ENCODE measurements at places on chromosomes 7 and 10.

GRCh38 chr7:150820148-150820547 lies 19.6 kb downstream of the TMEM176A start:
- no peak for DNase-seq

DNA sequence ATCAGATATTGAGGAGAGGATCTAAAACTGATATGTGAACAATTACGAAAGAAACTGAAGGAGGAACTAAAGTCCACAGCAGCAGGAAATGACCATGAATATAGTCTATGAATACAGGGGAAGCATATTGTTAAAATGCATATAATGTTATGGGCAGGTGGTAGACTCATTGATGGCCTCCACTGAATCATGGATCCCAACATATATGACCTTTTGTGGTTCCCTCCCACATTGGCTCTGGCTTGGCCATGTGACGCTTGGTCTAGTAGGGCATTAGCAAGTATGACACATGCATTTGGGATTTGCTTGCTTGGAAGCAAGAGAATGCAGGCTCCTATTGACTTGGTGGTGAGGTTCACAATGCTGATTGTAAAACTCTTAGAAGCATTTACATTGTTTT lies 55.2 kb upstream of the RAB18 start:
- DNase-seq: no peak

- no peak for DNase-seq
Measured at GRCh38 chr10:60446851-60447250, 57.2 kb upstream of the ANK3 start.

DNA sequence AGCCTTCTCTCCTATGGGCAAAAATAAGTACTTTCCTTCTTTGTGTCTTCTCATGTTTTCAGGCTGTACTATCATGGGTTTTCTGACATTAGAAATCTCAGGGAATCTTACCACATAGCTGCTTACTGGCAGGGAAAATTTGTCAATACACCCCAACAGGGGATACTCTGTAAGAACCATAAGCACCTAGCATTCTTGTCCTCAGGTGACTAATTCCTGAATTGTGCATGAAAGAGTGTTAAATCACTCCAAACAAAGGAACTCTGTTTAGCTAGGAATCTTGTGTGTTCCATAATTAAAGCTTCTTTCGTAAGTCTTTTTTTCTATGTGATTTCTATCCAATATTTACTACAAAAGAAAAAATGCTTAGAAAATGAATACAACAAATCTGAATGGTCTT lies 206.7 kb upstream of the POT1 start:
- DNase-seq: no peak

- DNase-seq: no peak
Measured at GRCh38 chr10:6128591-6129251, 39.9 kb downstream of the RBM17 start.

DNA sequence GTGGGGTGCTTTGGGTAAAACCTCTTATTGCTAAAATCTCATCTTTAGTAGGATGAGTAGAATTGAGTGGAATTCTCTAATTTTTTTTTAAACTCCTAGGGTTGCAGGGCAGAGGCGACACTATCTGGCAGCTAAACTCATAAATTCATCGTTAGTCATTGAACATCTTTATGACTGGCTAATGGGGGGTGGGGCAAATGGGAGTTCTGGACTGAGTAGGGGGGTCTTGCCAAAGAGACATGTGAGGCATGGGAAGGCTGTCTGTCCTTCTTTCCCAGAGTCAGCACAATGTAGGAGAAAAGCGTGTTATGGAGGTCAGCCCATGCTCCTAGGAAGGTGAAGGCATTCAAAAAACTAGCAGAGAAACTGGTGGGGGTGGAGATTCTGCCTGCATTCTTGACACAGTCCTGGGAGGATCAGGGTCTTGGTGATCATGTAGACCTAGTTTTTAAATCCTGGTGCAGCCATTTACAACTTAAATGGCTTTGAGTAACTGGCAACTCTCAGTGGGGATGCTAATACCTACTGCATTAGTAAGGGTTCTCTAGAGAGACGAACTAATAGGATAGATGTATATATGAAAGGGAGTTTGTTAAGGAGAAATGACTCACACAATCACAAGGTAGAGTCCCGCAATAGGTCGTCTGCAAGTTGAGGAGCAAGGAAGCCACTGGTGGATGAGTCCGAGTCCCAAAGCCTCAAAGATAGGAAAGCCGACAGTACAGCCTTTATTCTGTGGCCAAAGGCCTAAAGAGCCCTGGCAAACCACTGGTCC lies 47.7 kb downstream of the EMX2 start:
- no peak for DNase-seq

DNA sequence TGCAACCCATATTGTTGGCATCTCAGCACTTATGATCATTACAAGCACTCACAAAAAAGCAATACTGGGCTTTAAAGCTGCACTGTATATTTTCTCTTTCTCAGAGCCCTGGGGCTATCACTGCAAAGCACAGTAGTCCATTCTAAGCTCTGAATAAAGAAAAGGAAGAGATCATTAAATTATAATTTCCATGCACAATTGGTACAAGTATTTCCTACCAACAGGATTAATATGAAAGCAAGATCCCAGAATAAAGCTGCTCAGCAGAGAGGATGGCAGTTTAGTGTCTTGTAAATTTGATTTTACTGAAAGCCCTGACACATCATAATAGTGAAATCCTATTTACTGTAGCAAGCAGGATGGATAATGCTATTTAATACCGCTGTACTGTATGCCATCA lies 205.3 kb downstream of the CHCHD3 start:
- DNase-seq: no peak

GRCh38 chr10:72087392-72087968 lies 871 bp downstream of the SPOCK2 start:
- no peak for DNase-seq

DNA sequence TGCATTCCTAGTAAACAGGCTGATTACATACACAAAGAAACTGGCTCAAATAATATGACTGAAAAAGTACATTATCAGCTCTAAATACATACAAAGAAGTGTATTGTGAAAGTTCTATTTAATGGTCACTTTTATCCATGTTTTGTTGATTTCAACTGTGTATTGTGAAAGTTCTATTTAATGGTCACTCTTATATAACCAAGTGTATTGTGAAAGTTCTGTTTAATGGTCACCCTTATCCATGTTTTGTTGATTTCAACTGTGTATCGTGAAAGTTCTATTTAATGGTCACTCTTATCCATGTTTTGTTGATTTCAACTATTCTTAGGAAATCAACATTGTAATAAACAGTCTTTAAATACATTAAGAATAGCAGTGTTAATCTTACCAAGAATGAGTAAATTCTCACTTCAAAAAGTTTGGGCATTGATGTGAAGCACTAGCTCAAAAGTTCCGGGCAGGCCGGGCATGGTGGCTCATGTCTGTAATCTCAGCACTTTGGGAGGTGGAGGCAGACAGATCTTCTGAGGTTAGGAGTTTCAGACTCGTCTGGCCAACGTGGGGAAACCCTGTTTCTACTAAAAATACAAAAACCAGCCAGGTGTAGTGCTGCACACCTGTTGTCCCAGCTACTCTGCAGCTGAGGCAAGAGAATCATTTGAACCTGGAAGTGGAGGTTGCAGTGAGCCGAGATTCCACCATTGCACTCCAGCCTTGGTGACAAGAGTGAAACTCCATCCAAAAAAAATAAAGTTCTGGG lies 34.8 kb upstream of the FEZF1 start:
- DNase-seq: no peak

DNA sequence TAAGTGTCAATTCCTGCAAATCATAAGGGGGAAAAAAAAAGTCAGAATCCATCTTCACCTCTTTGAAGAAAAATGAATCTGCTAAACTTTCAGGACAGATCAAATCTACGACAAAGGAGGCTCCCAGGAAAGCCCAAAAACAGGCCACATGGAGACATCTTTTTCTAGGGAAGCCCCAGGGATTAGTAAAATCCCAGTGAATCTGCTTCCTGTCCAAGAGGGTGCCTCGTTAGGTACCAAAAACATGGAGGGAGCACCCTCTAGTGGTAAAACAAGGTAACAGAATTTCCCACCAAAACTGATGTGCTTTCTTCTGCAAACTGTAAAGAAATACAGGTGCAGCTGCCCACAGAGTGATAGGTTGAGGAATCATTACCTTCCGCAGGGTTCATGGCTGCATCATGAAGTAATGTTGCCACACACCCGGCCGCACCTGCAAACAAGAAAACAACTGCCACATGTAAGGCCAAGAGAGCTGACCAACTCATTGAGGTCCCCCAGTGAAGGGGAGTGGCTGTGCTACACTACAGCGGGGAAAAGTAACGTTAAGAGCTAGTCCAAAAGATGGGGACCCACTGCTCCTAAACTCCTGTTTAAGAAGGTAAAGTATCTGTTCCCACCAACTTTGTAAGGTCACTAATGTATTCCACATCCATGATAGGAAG lies 7.9 kb downstream of the SLC25A28 start:
- no peak for DNase-seq

- no peak for DNase-seq
Measured at GRCh38 chr10:4568731-4569130, 257.3 kb upstream of the AKR1E2 start.

- no peak for DNase-seq
Measured at GRCh38 chr7:16421333-16422102, at the start of gene CRPPA. TSS of gene CRPPA (minus strand) at chr7:16421538. CDS start at chr7:16421322, 216 bp downstream.

GRCh38 chr10:85851325-85851724 lies 515.3 kb downstream of the GRID1 start:
- no peak for DNase-seq

GRCh38 chr7:77696643-77697534 lies 630 bp downstream of the RSBN1L start:
- peak; percentile 33 for DNase-seq

GRCh38 chr7:112529521-112529920 lies 48.7 kb downstream of the LSMEM1 start:
- DNase-seq: no peak

GRCh38 chr10:11180228-11180627 lies 162.6 kb downstream of the CELF2 start:
- no peak for DNase-seq

- no peak for DNase-seq
Measured at GRCh38 chr10:110857265-110858171, 14.2 kb upstream of the PDCD4 start.

DNA sequence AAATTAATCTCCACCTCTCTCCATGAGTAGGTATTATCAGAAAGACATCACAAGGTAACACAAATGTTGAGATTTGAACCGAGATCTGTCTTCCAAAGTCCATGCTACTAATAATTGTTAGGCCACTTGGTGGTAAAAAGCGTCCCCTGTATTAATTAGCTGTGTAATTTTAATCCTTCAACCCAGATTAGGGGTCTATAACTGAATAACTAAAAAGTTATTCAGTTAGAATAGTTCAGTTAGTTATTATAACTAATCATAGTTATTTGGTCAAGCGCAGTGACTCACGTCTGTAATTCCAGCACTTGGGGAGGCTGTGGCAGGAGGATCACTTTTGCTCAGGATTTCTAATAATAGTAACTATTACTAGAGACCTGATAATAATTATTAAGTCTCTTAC lies 5.6 kb downstream of the PDSS1 start:
- no peak for DNase-seq

GRCh38 chr7:143069912-143070500 lies 17.9 kb downstream of the OR6V1 start:
- no peak for DNase-seq

DNA sequence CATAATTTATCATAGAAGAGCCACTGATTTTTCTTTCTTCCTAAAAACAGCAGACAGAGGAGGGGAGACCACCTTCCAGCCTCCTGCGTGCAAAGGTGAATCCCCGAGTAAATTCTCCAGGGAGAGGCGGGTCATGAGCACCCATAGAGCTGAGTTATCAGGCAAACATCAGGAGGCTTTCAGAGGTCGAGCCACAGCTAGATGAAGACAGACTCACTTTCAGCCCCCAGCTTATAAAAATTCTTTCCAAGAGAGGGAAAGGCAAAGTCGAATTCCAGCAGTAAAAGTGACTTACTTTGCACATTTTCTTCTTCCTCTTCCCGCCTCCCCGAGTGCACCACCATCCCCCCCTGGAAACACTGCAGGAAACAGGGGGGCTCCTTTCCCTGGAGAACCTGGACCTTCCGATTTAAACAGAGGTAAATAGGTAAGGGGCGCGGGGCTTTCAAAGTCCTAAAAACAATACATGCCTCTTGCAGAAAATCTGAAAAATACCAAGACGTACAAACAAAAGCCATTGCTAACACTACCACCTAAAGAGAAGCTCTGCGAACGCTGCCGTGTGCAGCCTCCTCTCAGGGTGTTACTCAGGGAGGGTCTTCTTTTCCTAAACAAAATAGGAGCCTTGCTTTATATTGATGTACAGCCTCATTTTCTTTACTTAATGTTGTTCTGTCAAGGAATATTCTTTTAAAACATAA lies 163.8 kb downstream of the SVIL start:
- no peak for DNase-seq

GRCh38 chr10:8350250-8350967 lies 295.9 kb downstream of the GATA3 start:
- no peak for DNase-seq

DNA sequence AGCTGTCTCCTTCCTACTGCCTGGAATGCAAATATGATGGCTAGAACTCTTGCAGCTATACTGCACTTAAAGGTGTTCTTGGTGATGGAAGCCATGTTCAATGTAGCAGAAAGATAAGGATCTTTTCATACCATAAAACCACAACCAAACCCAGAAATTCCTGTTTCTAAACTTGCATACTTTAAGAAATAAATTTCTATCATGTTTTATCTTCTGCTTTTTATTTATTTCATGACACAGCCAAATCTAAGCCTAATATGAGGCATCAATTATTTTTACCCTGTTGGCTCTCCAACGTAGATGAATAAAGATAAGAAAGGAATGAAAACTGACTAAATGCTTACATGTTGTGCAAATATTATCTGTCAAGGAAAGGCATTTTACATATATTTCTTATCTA lies 224.1 kb downstream of the DOCK4 start:
- no peak for DNase-seq

DNA sequence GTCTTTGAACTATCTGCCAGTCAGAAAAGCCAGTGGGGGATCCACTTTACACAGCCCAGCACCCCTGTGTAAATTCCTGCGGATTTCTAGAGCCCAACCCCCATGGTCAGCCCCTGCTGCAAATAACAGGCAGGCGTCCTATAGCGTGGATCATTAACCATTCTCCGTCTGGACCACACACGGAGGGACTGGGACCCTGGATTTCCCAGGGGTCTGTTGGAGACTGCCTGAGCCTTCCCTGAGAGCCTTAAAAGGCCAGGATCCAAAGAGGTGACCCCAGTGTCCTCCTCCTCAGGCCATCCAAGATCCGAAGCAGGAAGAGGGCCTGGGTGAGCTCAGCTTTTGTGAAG lies 11.2 kb upstream of the GRID1 start:
- no peak for DNase-seq

DNA sequence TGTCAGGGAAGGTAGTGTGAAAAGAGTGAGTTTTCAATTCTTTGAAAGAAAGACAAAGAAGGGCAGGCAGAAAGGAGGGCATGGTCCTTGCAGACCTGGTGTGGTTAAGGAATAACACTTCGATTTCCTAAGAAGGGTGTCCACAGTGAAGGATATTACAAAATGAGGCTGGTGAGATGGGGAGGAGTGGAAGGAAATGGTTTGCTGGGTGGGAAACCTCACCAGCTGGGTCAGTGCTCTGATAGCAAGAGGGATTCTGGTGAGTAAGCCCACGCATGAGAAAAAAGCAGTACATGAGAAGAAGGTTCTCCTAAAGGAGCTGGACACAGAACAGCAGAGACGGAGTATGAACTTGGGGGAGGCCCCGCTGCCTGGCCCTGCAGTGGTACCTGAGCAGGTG lies 230.6 kb upstream of the PLXNA4 start:
- DNase-seq: no peak

GRCh38 chr10:43903451-43903850 lies 254.8 kb upstream of the ZNF32 start:
- DNase-seq: no peak

All from activated CD8-positive, alpha-beta memory T cell treated with anti-CD3 and anti-CD28 coated beads for 1 hour (primary cell).